Activated CD8-positive, alpha-beta memory T cell treated with anti-CD3 and anti-CD28 coated beads for 1 hour (primary cell): ENCODE measurements at places on chromosomes 5 and 9.

DNA sequence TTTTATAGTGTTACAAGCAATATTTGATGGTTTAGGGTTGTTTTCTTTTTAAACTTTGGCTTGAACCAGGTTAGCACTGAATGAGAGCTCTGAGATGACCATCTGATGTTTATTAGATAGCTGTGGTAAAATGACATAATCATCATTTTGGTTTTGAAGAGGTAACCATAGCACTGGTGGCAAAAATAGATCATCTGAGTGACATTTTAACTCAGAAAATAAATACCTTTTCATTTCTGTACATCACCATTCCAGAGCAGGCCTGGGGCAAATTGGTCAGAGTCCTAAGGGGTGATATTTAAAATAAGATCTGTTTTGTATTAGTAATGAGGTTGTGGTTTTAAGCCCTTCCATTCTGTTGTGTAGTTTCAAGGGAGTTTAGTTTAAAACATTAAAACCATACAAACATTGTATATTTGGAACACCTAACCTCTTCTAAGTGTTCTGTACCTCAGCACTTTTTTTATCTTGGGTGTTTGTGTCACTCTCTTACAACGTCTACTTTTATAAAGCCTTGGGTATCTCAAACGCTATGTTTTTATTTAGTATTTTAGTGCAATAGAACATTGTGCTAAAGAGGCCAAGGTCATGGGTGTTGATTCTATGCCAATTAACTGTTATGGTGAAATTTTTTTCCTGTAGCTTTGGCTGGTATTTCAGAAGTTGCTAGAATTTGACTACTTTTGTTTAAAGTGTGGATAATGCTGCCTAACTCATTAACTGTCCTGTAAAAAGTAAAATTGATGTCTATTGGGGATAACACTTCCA, 166.1 kb downstream of the CD180 start:
- no peak for DNase-seq

DNA sequence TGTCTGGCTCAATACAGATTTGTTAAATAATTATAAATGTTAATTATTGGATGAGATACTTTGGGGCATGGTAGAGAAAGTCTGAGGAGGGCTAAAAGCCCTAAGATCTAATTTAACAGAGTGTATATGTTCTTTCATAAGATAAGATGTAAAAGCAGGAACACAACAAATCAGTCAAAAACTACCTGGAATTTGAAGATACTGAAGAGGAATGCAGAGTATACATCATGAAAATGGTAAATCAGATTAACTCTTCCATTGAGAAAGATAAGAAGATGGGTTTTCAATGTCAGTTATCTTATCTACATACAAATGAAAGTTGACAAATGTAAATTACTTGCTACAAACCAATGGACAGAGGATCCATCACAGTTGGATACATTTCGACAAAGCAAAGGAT, 107.3 kb upstream of the NFIB start:
- DNase-seq: no peak

- DNase-seq: no peak
These were observed 127.8 kb downstream of the MED27 start for GRCh38 chr9:131951905-131952304.

GRCh38 chr5:147286296-147286695, 51.5 kb downstream of the STK32A start:
- no peak for DNase-seq

GRCh38 chr5:137078171-137078665, 420.9 kb downstream of the SPOCK1 start:
- DNase-seq: no peak
